BJ (cell line): ENCODE measurements at places on chromosomes 16 and 17.

- DNase-seq = no peak
Measured at GRCh38 chr16:4868026-4868425, 20.7 kb downstream of the UBN1 start.

- DNase-seq = no peak
Measured at GRCh38 chr17:43599046-43599395, 52.9 kb upstream of the ETV4 start.

GRCh38 chr17:81125573-81126081 lies 39.7 kb upstream of the PVALEF start:
- no peak for DNase-seq

- DNase-seq = no peak
Measured at GRCh38 chr17:82930043-82930923, 90.5 kb upstream of the ZNF750 start.

- DNase-seq = no peak
Measured at GRCh38 chr16:64181271-64181925, 940.5 kb downstream of the CDH11 start.

DNA sequence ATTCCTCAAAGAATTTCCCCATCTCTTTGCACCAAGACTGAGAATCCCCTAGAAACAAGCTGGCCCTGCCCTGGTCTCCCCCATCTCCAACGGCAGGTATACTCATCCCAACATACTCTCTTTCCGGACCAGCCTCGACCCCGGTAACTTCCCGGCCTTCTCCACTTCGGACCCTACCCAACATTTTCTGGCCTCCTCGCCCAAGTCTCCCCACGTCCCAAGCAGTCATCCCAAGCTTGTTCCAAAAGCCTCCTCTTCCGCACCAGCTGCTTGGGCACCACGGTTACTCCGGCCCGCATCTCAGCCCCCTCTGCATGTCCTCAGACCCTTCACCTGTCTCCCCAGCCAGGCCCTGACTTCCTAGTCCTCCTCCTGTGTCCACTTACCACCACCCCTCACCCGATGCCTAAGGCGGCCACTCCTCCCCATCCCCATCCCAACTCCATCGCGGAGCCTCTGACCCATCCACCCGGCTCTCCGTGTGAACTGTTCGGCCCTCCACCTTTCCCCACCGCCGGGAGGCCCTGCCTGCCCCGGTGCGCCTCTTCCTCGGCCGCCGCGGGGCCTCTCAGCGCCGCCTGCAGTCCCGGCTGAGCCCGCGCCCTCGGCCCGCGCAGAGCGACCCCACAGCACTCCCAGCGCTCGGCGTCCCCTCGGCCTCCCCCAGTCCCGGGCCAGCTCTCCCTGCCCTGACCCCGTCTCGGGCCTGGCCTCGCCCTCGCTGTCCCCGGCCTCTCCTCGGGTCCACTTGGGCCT lies 994 bp downstream of the PITPNA start:
- no peak for DNase-seq

- peak; percentile 17 for DNase-seq
Measured at GRCh38 chr16:29710227-29711219, 31.5 kb downstream of the QPRT start.

- DNase-seq = no peak
Measured at GRCh38 chr17:50719924-50720794, 756 bp downstream of the LUC7L3 start.

DNA sequence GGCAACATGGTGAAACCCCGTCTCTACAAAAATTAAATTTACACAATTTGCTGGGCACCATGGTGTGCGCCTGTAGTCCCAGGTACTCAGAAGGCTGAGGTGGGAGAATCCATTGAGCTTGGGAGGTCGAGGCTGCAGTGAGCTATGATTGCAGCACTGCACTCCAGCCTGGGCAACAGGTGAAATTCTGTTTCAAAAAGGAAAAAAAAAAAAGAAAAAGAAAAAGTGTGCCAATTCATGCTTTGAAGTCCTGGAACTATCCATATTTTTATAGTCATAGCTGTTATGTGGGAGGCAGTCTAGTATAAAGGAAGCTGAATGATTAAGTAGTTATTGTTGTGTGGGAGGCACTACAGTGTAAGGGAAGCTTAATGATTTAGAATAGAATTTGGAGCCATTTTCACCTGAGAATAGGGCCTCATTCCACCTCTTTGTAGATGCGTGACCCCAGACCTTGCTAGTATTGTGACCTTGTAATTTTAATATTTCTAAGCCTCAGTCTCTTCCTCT lies 31.6 kb downstream of the IQCK start:
- no peak for DNase-seq

- DNase-seq = no peak
Measured at GRCh38 chr17:65100316-65101140, 36.6 kb upstream of the RGS9 start.

DNA sequence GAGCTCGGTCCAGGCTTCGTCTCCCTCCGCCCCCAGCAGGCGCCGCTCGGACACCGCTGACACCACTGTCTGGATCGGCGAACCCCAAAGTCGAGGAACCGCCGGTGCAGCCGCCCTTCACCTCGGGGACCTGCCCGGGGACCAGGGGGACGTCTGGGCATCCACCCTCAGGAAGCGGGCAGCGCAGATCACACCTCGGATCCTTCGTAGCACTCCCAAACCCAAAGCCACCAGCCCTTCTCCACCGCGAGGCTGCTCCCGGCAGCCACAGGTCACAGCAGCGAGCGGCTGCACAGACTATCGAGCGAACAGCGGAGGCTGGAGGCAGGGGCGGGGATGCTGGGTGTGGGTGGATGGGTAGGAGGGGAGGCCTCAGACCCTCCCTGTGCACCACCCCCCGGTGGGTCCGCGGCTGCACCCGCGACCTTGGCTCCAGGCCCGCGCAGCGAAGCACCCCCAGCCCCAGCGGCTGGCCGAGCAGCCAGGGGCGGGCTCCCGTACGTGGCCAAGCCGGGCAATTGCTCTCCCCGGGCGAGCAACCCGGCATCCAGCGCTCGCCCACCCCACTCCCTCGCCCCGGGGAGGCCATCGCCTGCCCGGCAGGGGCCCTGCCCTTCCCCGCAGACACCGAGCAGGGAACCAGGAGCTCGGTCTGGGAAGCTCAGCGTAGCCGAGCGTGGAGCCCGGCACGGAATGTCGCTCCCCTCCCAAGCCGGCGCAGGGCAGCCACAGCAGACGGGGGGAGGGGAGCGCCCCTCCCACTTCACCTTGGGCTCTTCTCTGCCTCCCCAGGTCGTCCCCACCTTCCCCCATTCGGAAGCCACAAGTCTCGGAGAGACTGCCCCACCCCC lies 1.0 kb downstream of the SDK2 start:
- no peak for DNase-seq

GRCh38 chr16:68889508-68890150 lies 46.3 kb downstream of the TANGO6 start:
- no peak for DNase-seq

DNA sequence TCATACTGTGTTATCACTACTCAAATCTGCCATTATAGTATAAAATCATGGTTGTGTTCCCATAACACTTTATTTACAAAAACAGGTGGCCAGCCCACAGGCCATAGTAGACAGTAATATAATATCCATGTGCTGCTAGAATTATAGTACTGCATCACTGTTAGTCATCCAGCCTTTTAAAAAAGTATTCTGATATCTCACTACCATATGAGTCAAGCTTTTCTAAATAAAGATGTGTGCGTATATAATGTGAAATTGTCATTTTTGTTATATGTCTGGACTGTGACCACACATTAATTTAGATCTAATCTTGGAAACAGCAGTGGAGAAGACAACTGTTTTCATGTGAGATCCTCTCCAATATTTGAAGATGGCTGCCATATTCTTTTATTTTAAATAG lies 1049.1 kb upstream of the GOT2 start:
- DNase-seq = peak; percentile 34

DNA sequence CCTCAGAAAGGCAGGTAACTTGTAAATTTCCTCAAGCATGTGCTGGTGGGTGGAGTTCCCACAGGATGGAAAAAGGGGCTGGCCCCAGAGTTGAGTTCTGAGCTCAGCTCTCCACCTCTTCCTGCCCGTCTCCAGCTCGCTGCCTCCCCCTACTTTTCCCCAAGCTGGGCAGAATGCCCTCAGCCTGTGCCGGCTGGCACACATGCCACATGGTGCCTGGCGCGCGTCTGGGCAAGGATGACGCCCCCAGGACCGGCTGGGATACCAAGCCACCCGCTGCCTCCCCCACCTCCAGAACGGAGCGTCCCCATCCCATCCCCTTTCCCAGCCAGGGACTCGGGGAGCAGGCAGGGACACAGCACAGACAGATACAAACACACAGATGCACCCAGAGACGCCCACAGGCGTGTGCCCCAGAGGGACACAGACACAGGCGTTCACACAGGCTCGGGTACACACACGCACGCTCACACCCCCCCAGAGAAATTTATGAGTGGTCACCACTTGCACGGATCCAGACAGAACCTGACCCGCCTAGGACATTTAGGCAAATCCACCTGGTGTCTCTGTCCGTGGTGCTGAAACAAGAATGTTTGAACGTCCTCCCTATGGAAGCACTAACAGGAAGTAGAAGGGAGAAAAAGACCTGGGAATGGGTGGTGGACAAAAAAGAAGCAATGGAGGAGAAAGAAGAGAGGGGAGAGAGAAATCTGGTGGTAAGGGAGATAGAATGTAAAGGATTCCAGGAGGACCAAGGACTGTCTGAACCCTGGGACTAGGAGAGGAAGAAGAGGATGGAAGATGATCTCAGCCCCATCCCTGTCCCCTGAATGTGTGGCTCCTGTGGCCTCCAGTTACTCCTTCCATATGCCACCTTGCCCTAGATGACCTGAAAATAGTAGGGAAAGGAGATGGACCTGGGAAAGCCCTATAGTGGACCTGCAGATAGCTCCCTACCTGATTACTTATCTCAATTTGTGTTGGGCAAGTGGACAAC lies 15.5 kb downstream of the NEUROD2 start:
- no peak for DNase-seq

- no peak for DNase-seq
Measured at GRCh38 chr17:27449541-27449940, 6.7 kb upstream of the KSR1 start.

- no peak for DNase-seq
Measured at GRCh38 chr17:17636272-17636885, 44.9 kb upstream of the PEMT start.

GRCh38 chr17:68324654-68325336 lies 33.5 kb downstream of the ARSG start:
- DNase-seq = no peak

GRCh38 chr16:72198021-72198711 lies 26.2 kb upstream of the PMFBP1 start:
- DNase-seq = peak; percentile 37

GRCh38 chr17:45929344-45929743 lies 35.0 kb downstream of the MAPT start:
- no peak for DNase-seq

GRCh38 chr16:49516382-49517036 lies 142.9 kb downstream of the C16orf78 start:
- DNase-seq = no peak

GRCh38 chr17:66348584-66349165 lies 46.3 kb downstream of the PRKCA start:
- peak; percentile 39 for DNase-seq

DNA sequence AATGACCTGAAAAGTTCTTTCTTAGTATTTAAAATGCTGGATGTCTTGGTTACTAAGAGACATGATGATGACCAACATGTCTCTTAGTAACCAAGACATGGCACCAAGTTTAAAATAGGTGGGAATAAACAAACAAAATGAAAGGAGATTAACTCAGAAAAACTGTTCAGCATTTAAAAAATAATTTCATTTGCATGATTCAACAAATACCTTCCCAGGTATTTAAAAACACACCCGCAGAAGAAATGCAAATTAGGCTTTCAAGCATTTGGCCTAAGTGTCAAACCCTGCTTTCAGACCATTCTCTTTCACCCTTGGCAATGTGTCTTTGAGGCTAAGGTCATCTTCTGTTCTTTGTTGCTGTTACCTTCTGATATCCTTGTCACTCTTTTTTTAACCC lies 91.4 kb upstream of the CORO6 start:
- no peak for DNase-seq

- DNase-seq = peak; percentile 39
Measured at GRCh38 chr16:67884684-67885083, at the start of gene NRN1L. Gene NRN1L (plus strand): TSS chr16:67884885. CDS start chr16:67884904, 19 bp downstream.

DNA sequence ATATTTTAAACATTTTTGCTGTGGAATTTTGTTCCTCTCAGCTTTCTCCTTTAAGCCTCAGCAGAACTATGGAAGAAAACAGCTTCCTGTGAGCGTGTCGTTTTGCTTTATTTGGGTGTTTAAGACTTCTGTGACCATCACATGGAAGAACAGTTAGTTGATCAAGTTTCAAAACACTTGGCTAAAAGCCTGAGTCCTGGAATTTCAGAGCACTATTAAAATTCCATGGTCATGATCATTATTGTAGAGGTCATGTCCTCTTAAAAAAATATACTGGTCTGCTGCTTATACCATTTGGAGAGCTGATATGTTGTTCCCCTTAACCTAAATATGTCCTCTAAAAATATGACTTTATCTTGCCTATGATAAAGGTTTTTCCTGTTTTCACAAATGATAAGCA lies 12.6 kb upstream of the CDR2 start:
- DNase-seq = peak; percentile 95
